ENCODE measurements at places on chromosomes 3 and 15. TPM values are rescaled to one million over a fixed set of nuclear protein-coding genes. Genes with fewer than 3 reads are reported as not detected.

Gene DENND4A
- total RNA-seq: 28.6 TPM

Gene KY
- 3.2 TPM for total RNA-seq

Gene CD200
- 7.7 TPM for total RNA-seq

Gene ADAMTSL3
- 13.0 TPM for total RNA-seq

Gene HRG
- total RNA-seq: not detected

Gene EHHADH
- total RNA-seq: 3.1 TPM

Gene RARB
- total RNA-seq: 8.9 TPM

Gene TPRG1
- total RNA-seq: 15.2 TPM

Gene ITIH1
- 2.6 TPM for total RNA-seq

Gene GRM7
- total RNA-seq: 1.1 TPM

Gene TM4SF18
- 6.6 TPM for total RNA-seq

Gene AP3B2
- 0.86 TPM for total RNA-seq

Gene FAM81A
- 1.7 TPM for total RNA-seq

Gene SGO1
- 0.23 TPM for total RNA-seq

Gene CLSTN2
- total RNA-seq: 28.0 TPM

Gene LRRC49
- total RNA-seq: 9.7 TPM

Gene SNTN
- total RNA-seq: not detected

Gene PLSCR2
- not detected for total RNA-seq

Gene CELF6
- 0.76 TPM for total RNA-seq

Gene SKOR1
- total RNA-seq: 0.51 TPM

Gene SI
- not detected for total RNA-seq

Gene COL8A1
- total RNA-seq: 105 TPM

Gene SUCNR1
- total RNA-seq: 1.3 TPM

Gene FEZF2
- total RNA-seq: not detected

Gene GOLGA8N
- 11.9 TPM for total RNA-seq

Gene TLR9
- total RNA-seq: 0.46 TPM

Gene IL17RE
- total RNA-seq: 9.6 TPM

Gene ISLR2
- total RNA-seq: 0.62 TPM

Gene MCF2L2
- 0.38 TPM for total RNA-seq

Gene RSL24D1
- 68.9 TPM for total RNA-seq

Gene CCDC9B
- 29.2 TPM for total RNA-seq

Gene TRPM1
- not detected for total RNA-seq

Gene ZPLD1
- total RNA-seq: 1.5 TPM

Gene BTLA
- 0.14 TPM for total RNA-seq

Gene RARRES1
- 446 TPM for total RNA-seq

Gene ERC2
- 0.14 TPM for total RNA-seq

Gene BNC1
- total RNA-seq: 0.19 TPM

Measured in posterior vena cava (tissue), 2 donors.